Stimulated activated naive B cell treated with anti-CD40 and anti-IgM and Interleukin-4, amounts not matched to agents 10 μg/mL and 1 μg/mL and 100 μg/mL, for 72 hours (primary cell): ENCODE measurements at places on chromosomes 2 and 18.

DNA sequence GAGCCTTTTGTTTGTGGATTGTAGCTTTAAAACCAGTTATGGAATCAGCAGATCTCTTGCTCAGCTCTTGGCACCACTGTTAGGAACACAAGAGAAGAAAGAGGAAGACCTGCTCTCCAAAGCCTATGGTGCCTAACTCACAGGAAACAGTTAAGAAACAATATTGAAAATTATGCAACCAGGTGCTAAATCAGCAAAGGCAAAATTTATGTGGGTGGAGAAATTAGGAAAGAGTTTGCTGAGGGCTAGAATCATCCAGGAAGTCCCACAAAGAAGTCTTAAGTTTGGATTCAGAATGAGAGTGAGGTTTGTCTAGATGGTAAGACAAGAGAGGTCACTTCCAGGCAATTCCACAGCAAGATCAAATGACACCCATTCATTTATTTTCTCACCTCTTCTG is 49.4 kb downstream of the AOX1 start:
- H3K4me3 ChIP-seq, result no peak overlapping the region
- H3K27me3 ChIP-seq, result no peaks in the 10 kb centered on the region
- no peak overlapping the region for H3K27ac ChIP-seq
- no peak for DNase-seq

DNA sequence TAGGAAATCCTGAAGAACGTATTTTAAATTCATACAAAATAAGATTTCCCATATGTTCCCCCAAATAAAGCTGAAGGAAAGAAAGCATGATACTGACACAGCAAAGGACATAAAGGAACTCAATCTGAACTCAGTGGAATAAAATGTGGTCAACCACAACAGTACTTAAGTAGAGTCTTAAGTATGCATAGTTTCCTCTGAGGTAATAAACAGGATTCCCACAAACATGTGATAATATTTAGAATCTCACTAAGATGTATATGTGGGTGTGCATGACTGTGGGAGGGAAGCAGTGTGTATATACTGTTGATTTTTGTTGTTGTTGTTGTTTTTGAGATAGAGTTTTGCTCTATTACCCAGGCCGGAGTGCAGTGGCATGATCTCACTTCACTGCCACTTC is 69.3 kb downstream of the NOL10 start:
- no peaks in the 10 kb centered on the region for H3K27me3 ChIP-seq
- no peak overlapping the region for H3K27ac ChIP-seq
- no peak overlapping the region for H3K4me3 ChIP-seq
- H3K4me1 ChIP-seq, result peaks cover 6% of the 10 kb centered on the region
- no peak for DNase-seq

- no peak for DNase-seq
- H3K4me1 ChIP-seq, result no peaks in the 10 kb centered on the region
- H3K27me3 ChIP-seq, result no peaks in the 10 kb centered on the region
- H3K4me3 ChIP-seq, result no peak overlapping the region
Measured at GRCh38 chr18:39638224-39638623, 2072.6 kb upstream of the CELF4 start.

- H3K27me3 ChIP-seq, result no peaks in the 10 kb centered on the region
- peaks cover 19% of the 10 kb centered on the region for H3K4me1 ChIP-seq
- no peak overlapping the region for H3K4me3 ChIP-seq
- H3K36me3 ChIP-seq, result no peaks in the 10 kb centered on the region
- H3K27ac ChIP-seq, result no peak overlapping the region
Measured at GRCh38 chr18:63071701-63072141, 247.8 kb downstream of the BCL2 start.

DNA sequence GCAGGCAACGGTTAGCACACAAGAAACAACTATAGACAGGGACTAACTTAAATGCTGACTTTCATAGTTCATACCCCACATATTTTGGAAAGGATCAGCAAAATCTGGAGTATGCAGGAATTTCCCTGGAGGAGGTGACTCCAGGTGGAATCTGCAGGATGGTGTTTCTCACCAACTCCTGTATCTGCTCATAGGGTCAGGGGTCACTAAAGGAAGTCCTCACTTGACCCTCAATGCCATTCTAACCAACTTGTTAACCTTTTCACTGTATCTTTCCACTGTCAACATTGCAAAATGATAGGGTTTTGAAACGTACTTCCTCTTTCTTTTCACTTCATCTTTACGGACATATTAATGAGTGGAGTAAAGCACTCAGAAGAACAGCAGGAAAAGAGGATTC is 207.0 kb upstream of the CXCR4 start:
- peak overlapping the region; percentile 78 for H3K27ac ChIP-seq
- no peaks in the 10 kb centered on the region for H3K36me3 ChIP-seq
- no peaks in the 10 kb centered on the region for H3K27me3 ChIP-seq
- H3K4me3 ChIP-seq, result no peak overlapping the region

DNA sequence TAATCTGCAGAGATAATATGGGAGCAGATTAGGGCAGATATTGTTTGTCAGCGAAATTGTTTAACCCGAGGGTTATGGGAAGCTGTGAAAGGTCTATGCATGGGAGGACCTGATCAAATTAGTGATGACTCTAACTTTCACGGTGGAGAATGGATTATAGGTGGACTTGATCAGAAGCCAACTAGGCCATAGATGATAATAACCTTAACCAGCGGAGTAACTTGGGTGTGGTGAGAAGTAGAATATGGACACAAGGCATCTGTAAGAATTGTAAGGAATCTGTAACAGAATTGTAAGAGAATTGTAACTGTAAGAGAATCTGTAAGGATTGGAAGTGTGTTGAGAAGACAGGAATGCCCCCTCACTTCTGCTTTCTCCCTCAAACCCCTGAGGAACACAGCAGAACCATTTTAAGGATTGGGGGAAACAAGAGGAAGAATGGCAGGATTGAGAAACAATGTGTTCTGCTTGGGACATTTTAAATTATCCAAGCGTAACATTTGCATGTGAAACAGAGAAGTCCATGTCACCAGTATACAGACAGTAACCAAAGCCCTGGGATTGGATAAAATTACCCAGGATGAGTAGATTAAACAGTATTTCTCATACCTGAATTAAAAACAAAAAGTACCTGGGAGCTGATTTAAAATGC is 14.9 kb upstream of the SLC39A10 start:
- H3K27ac ChIP-seq, result no peak overlapping the region
- no peak for DNase-seq
- H3K4me1 ChIP-seq, result peaks cover 30% of the 10 kb centered on the region
- no peaks in the 10 kb centered on the region for H3K36me3 ChIP-seq
- H3K4me3 ChIP-seq, result no peak overlapping the region

- H3K27ac ChIP-seq, result peak overlapping the region; percentile 42
- no peaks in the 10 kb centered on the region for H3K27me3 ChIP-seq
- H3K4me1 ChIP-seq, result peaks cover 7% of the 10 kb centered on the region
- no peak overlapping the region for H3K4me3 ChIP-seq
Measured at GRCh38 chr2:178829299-178829960, 22.2 kb upstream of the TTN start.

GRCh38 chr2:203376173-203376572 is 48.0 kb downstream of the ABI2 start:
- no peaks in the 10 kb centered on the region for H3K27me3 ChIP-seq
- no peak for DNase-seq
- H3K27ac ChIP-seq, result no peak overlapping the region

DNA sequence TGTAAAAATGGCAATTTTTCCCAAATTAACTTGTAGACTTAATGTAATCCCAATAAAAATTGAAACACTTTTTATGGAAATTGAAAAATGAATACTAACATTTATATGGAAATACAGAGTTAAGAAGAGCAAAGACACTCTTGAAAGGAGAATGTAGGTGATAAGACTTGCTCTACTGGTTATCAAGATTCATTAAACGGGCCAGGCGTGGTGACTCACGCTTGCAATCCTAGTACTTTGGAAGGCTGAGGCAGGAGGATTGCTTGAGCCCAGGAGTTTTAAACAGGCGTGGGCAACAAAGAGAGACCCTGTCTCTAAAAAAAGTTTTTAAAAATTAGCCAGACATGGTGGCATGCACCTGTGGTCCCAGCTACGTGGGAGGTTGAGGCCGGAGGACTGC is 29.5 kb upstream of the ZNF396 start:
- no peak for DNase-seq
- no peak overlapping the region for H3K4me3 ChIP-seq
- no peak overlapping the region for H3K27ac ChIP-seq
- H3K36me3 ChIP-seq, result peaks cover 7% of the 10 kb centered on the region

DNA sequence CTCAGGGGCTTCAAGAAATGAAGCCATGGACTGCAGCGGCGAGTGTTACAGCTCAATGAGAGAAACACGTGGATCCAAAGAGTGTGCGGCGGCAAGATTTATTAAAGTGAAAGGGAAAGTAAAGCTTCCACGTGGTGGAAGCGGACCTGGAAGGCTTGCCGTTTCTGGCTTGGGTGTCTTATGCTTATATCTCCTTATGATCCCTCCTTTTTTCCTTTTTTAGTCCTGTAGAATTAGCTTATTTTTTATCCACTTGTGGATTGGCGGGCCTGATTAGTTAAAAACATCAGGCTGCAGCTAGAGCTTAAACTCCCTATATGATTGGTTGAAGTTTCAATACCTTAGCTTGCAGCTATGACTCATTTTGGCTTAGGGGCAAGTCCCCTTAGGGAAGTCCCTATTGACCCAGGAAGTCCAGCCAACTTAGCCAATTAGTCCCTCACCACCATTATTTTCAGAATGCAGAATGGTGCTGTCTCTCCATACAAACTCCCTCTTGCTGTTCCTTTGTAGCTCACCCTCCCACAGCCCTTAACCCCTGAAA is 11.6 kb upstream of the HNMT start:
- DNase-seq, result peak; percentile 11
- peaks cover 13% of the 10 kb centered on the region for H3K4me1 ChIP-seq
- peaks cover 4% of the 10 kb centered on the region for H3K27me3 ChIP-seq
- peak overlapping the region; percentile 72 for H3K4me3 ChIP-seq

GRCh38 chr2:54603796-54604195 is 119.7 kb upstream of the EML6 start:
- DNase-seq, result no peak
- peak overlapping the region; percentile 56 for H3K27ac ChIP-seq
- no peaks in the 10 kb centered on the region for H3K27me3 ChIP-seq
- H3K4me3 ChIP-seq, result no peak overlapping the region

- no peak overlapping the region for H3K4me3 ChIP-seq
- DNase-seq, result no peak
- H3K27me3 ChIP-seq, result peaks cover 59% of the 10 kb centered on the region
Measured at GRCh38 chr18:50203801-50204604, 9.1 kb upstream of the MYO5B start.

DNA sequence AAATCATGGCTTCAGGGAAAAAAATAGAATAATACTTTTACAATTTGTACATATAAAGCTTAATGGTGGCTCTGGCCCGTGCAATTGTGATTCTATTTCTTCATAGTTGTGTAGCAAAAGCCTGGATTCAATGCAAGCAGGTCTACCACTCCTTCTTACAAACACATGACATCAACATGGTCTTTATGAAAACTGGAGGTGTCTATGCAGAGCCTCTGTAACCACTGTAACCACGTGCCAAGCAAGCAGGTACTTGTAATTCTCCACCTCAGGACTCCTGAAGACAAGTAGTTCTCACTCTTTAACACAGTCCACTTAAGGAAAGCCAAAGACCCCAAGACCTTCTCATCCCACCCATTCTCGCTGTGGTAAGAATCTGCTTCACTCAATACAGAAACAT is 62.6 kb downstream of the METTL4 start:
- no peak overlapping the region for H3K27ac ChIP-seq
- no peaks in the 10 kb centered on the region for H3K36me3 ChIP-seq
- no peak for DNase-seq
- H3K4me1 ChIP-seq, result no peaks in the 10 kb centered on the region

DNA sequence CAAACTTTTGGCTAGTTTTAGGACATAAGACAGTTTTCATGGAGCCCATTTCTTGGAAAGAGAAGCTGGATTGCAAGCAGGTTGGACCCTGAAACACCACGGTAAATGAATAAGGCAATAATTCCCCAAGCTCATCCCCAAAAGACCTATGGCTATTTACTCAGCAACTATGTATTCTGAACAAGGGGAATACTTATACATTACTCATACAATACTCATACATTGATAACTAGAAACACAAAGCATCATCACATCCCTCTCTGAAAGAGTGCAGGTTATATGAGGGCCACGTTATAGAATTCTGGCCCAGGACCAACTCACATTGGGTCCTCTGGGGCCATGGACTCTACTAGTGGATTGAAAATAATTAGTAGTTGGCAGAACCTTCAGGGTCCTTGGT is 154.8 kb downstream of the TMX3 start:
- no peaks in the 10 kb centered on the region for H3K4me1 ChIP-seq
- H3K4me3 ChIP-seq, result no peak overlapping the region
- no peaks in the 10 kb centered on the region for H3K27me3 ChIP-seq
